ENCODE measurements at places on chromosomes 2 and 18.

DNA sequence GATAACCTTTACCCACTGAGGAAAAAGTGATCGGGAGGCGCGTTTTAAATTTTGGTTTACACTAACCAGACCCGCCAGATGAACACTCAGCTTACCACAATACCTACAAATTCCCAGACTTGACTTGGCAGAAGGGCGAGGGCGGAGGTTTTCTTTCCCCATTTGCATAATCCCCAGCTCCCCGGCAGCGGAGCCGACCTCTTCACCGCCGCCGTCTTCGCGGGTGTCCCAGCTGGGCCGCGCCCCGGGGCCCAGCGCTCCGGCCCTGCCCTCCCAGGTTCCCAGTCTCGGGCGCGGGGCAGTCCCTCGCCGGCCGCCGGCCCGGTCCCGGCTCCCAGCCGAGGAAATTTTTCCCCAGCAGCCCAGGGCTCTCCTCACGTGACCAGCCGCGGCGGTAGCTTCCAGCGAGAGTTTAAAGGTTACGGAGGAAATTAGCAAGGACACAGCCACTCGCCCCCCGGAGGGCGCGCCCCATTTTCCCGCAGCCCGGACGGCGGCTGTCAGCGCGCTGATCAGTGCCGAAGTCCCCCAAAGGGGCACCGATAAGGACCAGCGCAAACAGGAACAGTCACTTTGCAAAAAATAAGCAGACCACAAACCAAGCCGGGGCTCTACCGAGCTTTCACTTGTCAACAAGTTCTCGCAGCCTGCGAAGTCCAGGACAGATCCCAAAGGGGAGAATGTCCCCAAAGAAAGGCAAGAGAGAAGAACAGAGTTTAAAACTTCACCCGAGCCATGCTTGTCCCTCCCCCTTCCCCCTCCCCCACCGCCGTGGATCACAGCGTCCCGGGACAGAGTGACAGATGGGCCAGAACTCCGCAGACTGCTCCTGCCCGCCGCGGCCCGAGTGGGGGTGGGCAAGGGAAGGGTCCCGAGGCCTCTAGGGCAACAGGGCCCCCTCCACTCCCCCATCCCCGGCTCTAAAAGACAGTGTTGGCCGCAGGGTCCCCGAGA lies 1.3 kb upstream of the PRKCE start:
- DNase-seq: no peak

DNA sequence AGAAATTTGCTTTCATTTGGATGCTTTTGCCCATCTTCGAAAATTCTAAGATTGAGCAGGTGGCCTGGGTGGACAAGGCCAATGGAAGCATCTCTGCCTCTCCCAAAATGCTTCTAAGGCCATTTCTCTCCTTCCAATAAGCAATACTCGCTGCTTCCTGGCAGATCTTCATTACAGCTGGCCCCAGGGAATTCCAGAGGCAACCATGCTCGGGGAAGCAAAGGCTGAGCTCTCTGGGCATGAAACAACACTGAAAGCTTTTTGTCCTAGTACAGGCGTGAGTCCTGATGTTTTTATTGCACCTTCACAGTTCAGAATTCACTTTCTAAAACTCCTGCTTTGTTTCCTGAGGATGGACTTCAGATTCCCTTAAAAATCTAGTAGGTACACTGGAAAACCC lies 11.8 kb upstream of the NEDD4L start:
- no peak for DNase-seq

GRCh38 chr2:201891676-201892075 lies 85.3 kb downstream of the CDK15 start:
- DNase-seq: no peak

DNA sequence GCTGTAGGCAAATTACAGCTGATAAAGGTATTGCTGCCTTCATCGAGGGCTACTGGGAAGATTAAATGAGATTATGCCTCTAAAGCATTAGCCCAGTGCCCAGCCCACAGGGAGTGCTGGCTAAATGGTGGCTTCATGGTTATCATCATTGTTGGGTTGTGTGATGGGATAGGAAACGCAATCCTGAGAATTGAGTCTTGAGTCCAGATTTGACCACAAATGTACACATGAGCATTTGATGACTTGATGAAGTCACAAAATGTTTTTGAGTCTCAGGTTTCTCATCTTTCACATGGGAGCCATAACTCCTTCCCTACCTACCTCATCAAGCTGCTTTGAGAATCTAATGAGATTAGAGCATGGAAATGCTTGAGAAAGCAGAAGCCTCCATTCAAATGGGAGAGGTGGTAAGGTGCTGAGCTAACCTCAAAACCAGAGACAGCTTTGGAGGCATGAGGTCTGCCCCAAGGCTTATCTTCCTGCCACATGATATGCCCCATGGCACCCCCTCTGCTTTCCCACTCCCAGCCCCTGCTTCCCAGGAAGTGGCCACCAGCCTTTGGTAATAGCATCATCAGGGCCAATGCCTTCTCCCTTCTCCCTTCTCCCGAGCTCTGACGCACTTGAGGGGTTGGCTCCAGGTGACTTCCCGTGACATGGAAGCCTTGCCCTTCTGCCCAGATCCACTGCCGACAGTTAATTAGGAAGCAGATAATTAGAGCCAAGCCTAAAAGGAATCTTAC lies 149.4 kb upstream of the EPAS1 start:
- DNase-seq: no peak

DNA sequence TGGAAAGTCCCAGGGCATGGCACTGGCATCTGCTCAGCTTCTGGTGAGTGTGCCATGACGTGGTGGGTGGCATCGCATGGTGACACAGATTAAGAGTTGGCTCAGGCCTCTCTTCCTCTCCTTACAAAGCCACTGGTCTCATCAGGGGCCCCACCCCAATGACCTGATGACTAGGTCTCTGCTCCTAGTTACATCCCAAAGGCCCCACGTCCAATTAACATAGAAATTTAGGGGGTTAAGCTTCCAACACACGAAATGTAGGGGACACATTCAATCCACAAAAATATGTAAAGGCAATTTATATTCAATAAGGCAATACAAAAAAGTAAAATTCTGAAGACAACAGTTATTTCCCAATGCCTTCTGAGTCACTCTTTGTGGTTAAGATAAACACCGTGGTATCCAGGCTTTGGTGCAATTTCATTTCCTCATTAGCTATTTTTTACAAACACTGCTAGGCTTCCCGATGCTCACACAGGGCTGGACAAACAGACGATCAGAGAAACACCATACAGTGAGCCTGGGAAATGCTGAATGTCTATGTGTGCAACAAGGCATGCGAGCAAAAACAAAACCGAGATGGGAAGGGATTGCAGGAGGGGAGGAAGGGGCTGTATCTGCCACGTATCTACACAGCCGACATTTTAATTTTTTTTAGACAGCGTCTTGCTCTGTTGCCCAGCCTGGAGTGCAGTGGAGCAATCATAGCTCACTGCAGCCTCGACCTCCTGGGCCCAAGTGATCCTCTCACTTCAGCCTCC lies 67.2 kb downstream of the MBP start:
- DNase-seq: peak; percentile 83

DNA sequence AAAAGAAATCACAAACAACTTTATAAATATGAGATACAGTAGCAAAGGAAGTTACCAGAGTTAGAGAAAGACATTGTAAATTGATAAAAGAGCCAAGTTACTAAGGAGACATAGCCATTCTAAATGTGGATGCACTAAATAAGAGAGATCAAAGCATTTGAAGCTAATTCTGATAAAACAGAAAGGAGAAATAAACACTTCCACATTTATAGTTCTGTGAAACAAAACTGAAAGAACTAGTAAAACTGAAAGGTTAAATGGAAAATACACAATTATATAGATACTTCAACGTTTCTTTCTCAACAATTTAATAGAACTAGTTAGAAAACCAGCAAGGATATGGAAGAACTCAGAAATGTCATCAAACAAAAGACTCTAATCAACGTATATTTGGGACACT lies 309.0 kb upstream of the CDH2 start:
- no peak for DNase-seq

DNA sequence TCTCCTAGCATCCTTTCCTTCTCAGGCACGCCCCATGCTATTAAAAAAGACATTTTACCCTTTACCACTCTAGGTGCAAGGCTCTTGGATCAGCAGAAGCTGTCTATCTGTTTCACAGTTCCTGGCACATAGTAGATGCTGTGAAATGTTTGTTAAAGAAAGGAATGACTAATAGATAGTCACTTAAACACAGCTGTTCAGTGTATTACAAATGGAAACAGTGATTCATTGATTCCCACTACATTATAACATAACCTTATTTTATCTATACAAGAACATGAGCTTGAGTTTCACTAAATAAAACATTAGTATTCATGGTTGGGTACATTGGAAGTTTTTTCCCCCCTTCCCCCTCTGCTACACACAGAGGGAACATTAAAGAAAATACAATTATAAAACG lies 142.1 kb downstream of the ASXL3 start:
- no peak for DNase-seq

GRCh38 chr2:201414099-201415023 lies 36.9 kb downstream of the TRAK2 start:
- DNase-seq: no peak

DNA sequence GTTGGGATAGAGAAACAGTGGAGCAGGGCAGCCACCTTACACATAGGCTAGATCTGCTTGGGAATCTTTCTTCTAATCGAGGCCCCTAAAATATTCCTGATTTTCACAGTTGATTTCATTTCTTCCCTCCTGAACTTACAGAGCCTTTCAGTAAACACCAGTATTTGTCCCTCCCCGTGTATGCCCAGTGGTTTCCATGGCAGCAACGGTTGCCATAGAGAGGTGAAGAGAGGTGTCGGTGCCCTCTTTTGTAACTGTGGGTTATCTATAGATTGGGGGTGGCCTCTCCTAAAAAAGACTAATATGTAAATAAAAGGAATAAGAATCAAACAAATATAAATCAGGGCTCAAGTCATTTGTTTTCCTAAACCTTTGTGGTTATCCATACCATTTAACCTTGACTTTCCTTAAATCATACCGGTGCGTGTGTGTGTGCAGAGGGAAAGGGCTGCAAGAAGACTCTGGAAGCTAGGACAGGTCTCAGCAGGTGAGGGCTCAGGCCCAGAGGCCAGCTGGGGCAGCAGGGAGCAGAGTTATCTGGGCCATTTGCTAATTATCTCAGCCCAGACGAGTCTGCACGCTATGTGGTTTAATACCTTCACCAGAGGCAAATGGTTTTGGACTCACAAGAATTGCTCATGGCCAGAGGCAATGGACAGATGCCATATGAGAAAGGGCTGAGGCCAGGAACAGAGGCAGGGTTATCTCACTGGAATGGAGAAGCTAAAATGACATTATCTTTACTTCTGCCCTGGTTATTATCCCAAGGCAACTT lies 35.5 kb downstream of the LIPG start:
- DNase-seq: no peak

DNA sequence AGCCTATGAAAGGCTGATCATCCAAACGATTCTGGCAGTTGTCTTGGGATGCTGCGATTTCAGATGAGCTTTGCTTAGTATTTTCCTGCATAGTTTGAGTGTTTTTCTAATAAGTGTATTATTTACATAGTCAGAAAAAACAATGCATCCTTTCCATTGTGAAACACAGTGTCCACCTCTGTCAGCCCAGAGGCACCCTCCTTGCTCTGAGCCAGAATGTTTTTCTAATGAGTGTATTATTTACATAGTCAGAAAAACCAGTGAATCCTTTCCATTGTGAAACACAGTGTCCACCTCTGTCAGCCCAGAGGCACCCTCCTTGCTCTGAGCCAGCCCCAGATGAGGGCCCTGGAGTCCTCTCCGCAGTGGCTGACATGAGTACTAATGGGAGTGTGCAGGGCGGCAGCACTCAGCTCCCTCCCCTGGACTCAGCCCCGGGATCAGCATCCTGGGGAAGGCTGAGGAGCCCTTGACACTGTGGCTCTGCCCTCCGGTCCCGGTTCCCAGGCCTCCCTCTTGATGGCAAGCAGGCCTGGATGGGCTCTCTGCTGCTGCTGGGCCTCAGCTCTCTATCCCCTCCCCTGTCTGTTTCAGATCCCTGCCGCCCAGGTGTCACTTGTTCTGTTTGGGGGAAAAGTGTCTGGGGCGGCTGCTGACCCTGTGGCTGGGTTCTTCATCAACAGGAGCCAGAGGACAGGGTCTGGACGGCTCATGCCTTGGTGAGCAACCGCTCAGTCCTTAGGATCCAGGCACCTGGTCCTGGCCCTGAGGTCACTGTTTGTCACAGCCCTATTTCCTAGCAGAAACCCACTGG lies 5.9 kb downstream of the MFSD2B start:
- DNase-seq: peak; percentile 91

- DNase-seq: no peak
Observed at GRCh38 chr2:69223759-69224511, 163.1 kb downstream of the GFPT1 start.

- no peak for DNase-seq
Observed at GRCh38 chr2:167955264-167955906, 292.0 kb downstream of the STK39 start.

DNA sequence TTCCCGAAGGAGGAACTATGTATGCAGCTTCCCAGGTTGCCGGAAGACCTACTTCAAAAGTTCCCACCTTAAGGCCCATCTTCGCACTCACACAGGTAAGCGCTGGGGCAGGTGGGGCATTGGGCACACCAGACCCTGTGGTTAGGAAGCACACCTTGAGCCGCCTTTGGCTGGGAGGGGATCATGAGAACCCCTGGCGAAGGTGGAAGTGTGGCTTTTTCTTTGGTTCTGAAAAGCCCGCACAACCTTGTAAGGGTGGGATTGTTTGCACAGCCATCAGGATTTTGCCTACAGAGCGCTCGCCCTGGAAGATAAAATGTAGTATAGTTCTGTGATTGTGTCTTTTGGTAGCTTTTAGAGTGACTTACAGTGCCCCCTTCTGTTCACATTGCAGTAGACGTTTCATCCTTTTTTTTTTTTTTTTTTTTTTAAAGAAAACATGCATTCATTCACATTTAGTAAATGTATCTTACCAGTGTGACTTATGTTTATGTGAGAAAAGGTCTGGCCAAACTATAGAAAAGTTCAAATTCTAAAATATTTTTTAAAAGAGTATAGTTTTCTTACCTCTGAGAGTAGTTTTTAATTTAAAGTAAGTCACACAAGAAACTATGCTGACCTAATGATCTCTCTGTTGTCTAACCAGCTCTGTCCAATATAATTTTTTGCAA lies 5.3 kb downstream of the KLF11 start:
- DNase-seq: peak; percentile 59

DNA sequence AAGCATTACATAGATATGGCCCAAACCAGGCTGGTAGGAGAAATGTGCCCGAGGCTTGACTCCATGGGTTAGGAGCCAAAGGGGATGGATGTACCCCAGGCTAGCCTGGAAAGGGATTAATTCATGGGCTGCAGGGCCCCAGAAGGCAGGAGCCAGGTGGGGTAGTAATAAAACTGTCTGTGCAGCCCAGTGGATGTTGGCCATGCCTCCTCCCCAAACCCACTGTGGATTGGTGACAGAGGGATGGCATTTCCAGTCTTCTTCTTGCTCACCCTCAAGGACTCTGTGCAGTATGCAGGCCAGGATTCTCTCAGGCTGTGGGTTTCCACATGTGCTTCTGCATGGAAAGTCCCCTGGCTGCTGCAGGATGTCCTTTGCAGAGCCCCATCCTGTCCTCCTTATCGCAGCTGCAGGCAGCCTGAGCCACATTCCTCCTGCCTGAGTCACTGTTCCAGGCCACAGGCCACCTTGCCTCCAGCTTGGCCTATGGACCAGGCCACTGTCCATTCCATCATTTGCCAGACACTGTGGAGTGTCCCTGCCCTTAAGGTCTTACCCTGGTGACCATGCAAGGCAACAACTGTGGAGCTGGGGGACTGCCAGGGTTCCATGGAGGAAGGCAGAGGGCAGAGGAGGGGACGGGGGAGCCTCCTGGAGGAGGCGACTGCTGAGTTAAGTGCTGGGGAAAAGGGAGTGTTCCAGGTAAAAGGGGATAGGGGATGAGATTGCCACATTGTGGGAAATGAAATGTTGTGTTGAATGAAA lies 38.9 kb downstream of the INO80C start:
- peak; percentile 87 for DNase-seq

Measured in kidney glomerular epithelial cell (primary cell).